NCI-H1048 (cell line): ENCODE measurements at places on chromosomes 11 and 22.

DNA sequence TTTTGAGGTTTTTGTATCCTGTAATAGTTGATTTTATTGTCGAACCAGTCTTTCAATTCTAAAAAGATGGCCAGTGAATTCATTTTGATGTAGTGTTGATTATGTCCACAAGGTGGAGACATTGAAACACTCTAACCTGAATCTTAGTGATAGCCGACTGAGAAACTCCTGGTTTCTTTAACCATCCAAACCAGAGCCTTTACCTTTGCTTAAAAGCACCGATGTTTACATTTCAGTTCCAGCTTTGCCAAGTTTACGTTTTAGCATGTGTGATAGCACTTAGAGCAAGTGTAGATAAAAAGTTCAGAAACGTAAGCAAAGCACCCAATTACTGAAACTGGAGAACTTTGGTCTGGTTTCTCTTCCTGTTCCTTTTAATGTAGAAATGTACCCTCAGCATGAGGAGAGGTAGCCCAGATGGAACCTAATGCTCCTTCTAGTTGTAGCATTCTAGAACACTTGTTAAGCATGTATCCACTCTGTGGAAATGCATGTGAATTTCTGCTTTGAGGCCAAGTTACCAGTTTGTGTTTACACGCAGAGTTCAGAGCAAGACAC, 208.6 kb downstream of the DBX1 start:
- DNase-seq = peak; percentile 26

DNA sequence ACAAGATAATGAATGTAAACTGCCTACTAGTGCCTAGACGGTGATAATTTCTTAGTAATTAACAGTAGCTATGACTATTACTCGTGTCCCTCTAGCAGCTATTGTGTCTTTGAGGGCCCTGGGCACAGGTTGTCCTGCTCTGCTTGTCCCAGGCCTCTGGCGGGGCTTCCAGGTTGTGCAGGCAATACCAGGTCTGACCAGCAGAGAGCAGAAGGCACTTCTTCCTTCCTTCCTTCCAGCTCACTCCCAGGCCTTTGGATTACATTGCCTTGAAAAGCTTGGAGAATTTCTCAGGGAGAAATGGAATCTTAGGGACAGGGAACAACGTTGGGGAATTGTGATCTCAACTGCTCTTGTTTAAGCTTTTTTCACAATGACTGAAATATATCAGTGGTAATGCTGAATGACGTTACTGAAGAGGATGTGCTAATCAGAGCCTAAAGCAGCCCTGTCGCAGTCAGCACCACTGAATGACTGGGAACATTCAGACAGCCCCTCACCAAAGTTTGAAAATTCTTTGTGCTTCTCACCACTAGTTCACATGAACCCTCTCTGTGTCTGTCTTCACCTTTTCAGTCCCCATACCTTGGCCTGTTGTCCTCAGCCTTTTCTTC, 8.4 kb upstream of the CCKBR start:
- peak; percentile 11 for DNase-seq

- peak; percentile 42 for DNase-seq
Observed at GRCh38 chr11:63999349-64000025, 13.2 kb downstream of the OTUB1 start.

GRCh38 chr11:70327717-70328116, 57.2 kb downstream of the PPFIA1 start:
- DNase-seq = no peak

GRCh38 chr11:62124186-62125113, 639 bp downstream of the INCENP start:
- DNase-seq = no peak

DNA sequence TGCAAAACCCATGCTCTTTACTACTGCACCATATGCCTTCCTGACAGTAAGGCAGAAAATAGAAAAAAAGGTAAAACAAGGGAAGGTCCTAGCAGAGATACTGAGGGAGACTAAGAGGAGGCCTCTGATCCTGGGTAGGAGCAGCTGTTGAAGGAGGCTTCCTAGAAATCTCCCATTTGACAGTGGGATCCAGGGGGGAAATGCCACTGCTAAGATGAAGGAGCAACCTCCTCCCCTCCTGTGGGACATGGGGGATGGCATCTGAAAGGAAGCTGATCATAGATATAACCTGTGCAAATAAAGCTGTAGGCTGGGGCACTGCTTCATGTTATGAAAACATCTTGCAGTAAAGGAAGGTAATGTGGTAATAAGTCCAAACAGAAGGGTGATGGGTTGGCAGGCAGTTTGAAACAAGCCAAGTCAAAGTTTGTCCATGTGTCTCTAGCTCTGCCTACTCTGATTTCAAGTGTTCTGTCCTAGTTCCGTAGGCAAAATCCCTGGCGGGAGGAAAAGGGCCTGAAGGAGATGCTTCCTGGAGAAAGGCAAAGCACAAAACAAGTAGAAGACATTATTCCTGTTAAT, 86.7 kb upstream of the EED start:
- DNase-seq = no peak

GRCh38 chr11:69537855-69538640, 56.6 kb downstream of the LINC01488 start:
- no peak for DNase-seq

GRCh38 chr11:10322401-10322800, 17.5 kb downstream of the ADM start:
- DNase-seq = no peak

- no peak for DNase-seq
Observed at GRCh38 chr22:42792909-42793847, 63.9 kb downstream of the ARFGAP3 start.

DNA sequence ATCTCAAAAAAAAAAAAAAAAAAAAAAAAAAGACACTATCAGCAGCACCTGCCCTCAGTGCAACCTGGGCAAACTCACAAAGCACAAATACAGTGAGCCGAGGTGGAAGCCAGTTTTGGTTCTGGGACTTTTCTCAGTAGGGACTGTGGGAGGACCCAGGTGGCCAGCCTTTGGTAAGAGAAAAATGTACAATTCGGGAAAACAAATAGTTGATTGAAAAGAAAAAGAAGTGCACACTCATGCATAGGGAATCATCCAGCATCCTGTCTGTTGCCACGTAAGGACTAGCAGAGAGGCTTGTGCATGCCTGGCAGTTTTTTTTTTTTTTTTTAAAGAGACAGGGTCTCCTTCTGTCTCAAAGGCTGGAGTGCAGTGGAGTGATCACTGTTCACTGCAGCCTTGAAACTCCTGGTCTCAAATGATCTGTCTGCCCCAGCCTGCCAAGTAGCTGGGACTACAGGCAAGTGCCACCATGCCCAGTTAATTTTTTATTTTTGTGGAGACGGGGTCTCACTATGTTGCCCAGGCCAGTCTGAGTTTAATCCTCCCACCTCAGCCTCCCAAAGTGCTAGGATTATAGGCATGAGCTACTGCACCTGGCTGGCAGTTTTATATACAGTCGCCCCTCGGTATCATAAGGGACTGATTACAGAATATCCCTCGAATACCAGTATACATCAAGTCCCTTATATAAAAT, 36.7 kb downstream of the TPST2 start:
- DNase-seq = no peak

DNA sequence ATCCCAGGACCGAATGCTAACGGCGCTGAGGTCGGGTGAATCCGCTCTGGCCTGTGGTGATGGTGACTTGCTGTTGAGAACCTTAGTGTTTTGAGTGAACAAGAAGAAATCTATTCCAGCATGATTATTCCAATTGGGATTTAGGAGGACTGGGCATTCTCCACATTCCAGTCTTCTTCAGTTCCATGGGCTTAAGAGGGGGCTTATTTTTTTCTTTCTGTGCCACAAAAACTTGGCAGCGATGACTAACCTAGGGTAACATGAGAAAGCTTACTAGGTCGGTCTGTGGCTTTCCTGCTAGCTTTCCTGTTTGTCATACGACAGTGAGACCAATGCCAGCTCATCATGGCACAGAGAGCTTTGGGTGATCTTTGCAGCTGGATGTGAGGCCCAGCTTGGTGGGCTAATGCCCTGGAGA, 62.9 kb upstream of the ATXN10 start:
- no peak for DNase-seq

GRCh38 chr11:62656796-62657429, 3.8 kb upstream of the INTS5 start:
- no peak for DNase-seq

- DNase-seq = no peak
Observed at GRCh38 chr22:25112538-25113253, 87.0 kb upstream of the CRYBB3 start.
